ENCODE measurements at places on chromosomes 1 and 21.

DNA sequence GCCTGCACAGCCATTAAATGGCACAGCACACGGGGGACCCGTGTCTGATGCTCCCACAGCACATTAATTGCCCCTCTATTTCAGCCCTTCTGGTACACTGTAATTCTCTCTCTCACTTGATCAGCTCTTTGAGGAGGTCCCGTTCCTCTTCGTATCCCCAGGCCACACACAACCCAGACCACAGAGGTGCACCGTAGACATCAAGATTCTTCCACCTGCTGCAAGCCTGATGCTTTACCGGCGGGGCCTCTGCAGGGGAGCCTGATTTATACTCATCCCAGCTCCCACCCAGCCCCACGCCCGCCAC is 759 bp downstream of the SMYD3 start:
- no peak for DNase-seq

DNA sequence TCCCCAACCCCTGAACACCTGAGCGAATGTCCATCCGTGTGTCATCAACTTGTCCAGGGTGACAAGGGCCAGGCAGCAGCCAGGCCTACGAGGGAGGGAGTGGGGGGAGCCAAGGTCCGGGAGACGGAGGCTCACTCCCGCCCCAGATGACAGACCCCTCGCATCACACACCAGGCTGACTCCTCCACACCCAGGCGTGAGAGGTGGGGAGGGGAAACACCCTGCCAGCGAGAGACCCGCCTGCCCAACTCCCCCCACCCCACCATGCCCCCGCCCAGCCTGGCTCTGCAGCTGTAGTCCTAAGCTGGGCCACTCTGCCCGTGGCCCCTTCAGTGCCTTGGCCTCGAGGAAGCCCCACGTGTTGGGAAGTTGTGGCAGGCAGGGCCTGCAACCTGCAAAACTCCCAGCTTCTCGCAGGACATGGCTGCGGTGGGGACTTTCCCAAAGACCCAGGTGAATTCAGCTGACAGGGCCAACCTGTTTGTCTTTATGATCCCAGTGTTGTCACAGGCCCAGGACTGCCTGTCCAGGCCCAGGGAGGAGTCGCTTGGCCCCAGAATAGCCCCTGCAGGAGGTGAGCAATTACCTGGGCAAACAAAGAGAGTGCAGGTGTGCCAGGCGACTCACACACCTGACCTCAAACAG is 62.9 kb downstream of the RIPK4 start:
- DNase-seq, result no peak

- DNase-seq, result no peak
These were observed 599.5 kb upstream of the B3GALT2 start for GRCh38 chr1:193785850-193786420.

DNA sequence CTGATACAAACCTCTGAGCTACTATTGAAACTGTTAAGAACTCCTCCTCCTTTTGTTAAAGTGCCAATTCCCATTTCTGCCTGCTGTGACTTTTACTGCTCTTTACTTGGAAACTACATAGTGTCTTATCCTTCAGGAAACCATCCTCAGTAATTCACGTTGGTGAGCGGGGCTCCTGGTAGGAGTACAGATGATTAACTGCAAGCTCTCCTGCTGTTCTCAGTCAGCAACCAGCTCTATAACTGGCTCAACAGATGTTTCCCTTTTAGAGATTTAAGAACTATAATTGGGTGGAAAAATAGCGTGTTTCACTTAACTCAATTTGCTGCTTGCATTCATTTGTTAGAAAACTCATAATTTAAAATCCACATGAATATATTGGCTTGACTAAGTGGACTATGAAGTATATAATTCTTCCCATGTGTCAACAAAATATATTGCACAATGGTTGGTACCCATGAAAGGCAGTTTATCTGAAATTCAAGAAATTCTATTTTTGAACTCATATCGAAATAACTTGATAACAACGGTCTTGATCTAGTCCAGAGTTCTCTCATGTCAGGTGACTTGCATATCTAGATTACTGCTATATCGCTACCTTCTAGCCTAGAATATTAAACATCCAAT is 574.0 kb downstream of the KCNT2 start:
- DNase-seq, result no peak
